ENCODE measurements at places on chromosomes 3 and 15. TPM values are rescaled to one million over a fixed set of nuclear protein-coding genes. Genes with fewer than 3 reads are reported as not detected.

IP6K2 gene
- total RNA-seq: 53.8 TPM

C3orf20 gene
- total RNA-seq: 0.12 TPM

GOLGA8O gene
- total RNA-seq: 3.3 TPM

GRM7 gene
- total RNA-seq: not detected

AP3B2 gene
- total RNA-seq: not detected

KLF15 gene
- total RNA-seq: not detected

TRAT1 gene
- 229 TPM for total RNA-seq

BCL2A1 gene
- total RNA-seq: 29.6 TPM

ANP32A gene
- 182 TPM for total RNA-seq

NISCH gene
- total RNA-seq: 86.5 TPM

BTLA gene
- total RNA-seq: 74.4 TPM

ERC2 gene
- not detected for total RNA-seq

CCDC39 gene
- not detected for total RNA-seq

GATA2 gene
- not detected for total RNA-seq

UBE3A gene
- 90.7 TPM for total RNA-seq

MST1 gene
- total RNA-seq: 9.8 TPM

CCR1 gene
- 1.5 TPM for total RNA-seq

MUC4 gene
- total RNA-seq: 0.17 TPM

DNAJC13 gene
- total RNA-seq: 33.3 TPM

ARGFX gene
- total RNA-seq: not detected

GOLGA8G gene
- total RNA-seq: not detected

Data from activated naive CD4-positive, alpha-beta T cell treated with anti-CD3 and anti-CD28 coated beads, Interleukin-2, amount 10 ng/mL, durations not matched to agents 5 hours and 36 hours (primary cell).